Esophagus mucosa (tissue), 1 donor: ENCODE measurements at places on chromosomes 4 and X. TPM values are rescaled to one million over a fixed set of nuclear protein-coding genes. Genes with fewer than 3 reads are reported as not detected.
A peak's percentile ranks its signal among the peaks of the same experiment; 100 is the strongest.

S100P gene
- 1,144 TPM for total RNA-seq

- no peak for ATAC-seq
Measured at GRCh38 chr4:175810073-175810730, 1.9 kb downstream of the GPM6A start.

DNA sequence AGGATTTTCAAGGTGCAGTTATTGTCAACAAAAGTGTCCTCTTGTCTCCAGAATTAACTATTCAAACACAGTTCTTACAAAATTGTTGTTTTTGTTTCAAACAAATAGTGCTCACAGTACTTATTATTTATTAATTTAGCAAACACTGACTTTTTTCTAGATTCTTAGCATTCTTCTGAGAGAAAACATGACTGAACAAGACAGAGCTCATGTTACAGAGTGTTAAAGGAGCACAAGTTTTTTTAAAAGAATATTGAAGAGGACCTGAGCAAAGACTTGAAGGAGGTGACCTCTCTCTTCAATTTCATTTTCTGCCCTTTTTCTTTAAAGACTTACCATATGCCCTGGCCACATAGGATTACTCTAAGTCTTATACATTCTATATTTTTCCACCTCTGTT is 2220.3 kb upstream of the AGA start:
- no peak for ATAC-seq

- ATAC-seq: peak; percentile 97
Measured at GRCh38 chr4:172982151-172982590, 186.4 kb upstream of the GALNT7 start.

- no peak for ATAC-seq
Measured at GRCh38 chr4:48439988-48440387, 43.2 kb upstream of the SLC10A4 start.

NDNF gene
- 0.44 TPM for total RNA-seq

TDO2 gene
- 0.40 TPM for total RNA-seq

GRCh38 chr4:24226023-24226422 is 336.2 kb upstream of the PPARGC1A start:
- no peak for ATAC-seq

DNA sequence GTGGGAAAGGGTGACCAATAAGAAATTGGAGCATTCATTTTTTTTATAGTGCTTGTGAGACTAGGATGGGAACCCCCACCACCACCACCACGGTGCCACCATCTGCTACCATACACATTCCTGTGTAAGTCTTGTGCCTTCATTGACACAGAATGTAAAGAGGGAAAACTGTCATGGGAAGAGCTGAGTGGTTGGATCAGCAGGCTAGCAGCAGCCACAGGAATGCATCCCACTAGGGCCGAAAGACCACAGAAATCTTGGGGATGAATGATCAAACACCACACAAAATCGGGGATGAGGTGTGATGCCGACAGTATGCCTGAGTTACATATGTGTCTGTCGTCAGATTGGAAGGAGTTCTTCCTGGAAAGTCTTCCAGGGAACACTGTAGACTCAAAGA is 69.2 kb downstream of the SRPX start:
- no peak for ATAC-seq

CT45A5 gene
- total RNA-seq: not detected

HAND2 gene
- 0.08 TPM for total RNA-seq

DMP1 gene
- total RNA-seq: not detected

DNA sequence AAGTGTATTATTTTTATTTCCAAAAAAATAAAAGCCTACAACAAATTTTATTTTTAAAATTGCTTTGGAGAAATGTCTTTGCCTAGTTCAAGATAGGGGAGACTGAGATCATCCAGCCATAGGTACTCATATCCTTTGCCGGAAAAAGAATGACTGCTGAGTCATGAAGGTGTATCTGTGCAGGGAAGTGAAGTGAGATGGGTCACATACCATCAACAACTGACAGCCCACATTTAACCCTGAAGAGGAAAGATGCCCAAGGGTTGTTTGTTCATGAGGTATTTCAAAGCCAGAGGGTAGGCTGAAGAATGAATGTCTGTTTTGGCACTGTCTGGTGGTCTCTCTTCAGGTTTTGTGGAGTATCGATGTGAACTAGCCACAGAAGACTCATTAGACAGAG is 106.7 kb upstream of the TTC29 start:
- no peak for ATAC-seq

ABCE1 gene
- 49.3 TPM for total RNA-seq

GRCh38 chrX:14038375-14039085 is 8.8 kb upstream of the GEMIN8 start:
- no peak for ATAC-seq

DNA sequence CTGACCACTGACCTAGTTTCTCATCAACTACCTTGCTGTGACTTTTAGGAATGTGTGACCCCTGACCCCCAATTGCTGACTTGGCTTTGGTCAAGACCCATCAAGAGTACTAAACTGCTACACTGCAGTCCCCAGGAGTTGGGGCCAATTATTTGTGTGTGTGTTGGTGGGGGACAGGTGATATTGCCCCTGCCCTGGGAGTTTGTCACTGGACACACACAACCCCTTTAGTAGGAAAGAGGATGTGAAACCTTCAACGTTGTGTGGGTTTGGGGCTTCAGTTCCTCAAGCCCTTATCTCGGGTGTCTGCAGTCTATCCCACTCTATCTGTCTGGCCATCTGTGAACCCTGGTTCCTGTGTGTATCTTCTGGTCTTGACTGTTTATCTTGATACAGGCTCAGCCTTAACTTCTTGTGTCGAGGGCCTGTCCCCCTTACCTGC is 6.5 kb downstream of the SASH3 start:
- peak; percentile 12 for ATAC-seq

DNA sequence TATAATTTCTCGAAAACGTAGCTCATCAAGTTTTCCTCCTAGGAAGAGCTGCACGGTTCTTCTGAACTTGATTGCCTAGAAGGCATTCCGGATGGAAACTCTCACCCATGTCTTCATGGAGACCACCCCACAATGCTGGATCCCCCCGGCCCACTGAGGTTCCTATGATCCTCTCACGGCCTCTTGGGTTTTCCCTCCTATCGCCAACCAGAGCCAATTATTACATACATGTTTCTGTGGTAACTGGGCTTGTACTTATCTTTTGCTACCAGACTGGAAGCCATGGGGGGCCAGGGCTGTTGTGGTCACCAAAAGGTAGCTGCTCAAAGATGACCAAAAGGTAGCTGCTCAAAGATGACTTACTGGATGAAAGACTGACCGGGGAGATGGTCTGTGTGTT is 131.5 kb downstream of the AFAP1 start:
- ATAC-seq: no peak

OTC gene
- not detected for total RNA-seq

DNA sequence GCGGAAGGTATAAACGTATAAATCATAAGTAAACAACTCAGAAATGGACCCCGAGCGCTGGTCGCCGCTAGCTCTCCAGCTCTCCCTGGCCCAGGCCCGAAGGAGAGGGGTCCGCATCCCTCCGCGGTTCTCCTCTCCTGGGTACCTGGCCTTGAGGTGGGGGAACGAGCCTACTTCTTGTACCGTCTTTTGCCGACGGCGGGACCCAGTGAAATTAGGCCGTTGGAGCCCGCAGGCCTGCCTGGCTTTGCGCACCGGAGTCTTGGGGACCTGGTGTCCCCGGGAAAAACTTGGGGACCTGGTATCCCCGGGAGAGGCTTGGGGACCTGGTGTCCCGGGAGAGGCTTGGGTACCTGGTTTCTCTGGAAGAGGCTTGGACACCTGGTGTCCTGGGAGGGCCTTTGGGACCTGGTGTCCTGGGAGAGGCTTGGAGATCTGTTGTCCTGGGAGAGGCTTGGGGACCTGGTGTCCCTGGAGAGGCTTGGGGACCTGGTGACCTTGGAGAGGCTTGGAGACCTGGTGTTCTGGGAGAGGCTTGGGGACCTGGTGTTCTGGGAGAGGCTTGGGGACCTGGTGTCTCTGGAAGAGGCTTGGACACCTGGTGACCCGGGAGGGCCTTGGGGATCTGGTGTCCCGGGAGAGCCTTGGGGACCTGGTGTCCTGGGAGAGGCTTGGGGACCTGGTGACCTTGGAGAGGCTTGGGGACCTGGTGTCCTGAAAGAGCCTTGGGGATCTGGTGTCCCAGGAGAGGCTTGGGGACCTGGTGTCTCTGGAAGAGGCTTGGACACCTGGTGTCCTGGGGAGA is 12.0 kb downstream of the SHOX start:
- ATAC-seq: no peak

- no peak for ATAC-seq
Measured at GRCh38 chr4:150579551-150580234, 2.3 kb upstream of the MAB21L2 start.

DNA sequence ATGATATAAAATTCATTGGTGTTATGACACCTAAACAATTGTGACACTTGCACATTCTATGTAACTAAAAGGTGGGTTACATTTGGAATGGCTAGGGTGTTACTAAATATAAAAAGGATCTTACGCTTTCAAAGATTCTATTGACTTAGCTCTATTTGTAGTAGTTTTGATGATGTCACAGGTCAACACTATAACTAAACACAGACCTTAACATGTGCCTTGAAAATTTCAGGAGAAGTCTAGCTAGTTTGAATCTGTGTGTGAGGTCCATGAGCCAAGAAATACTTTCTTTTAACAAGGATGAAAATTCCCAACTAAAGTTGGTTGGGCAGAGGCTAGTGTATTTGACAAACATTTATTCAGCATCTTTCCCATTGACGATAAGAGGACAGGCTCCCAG is 298.0 kb downstream of the GPAT3 start:
- ATAC-seq: no peak

TBX22 gene
- total RNA-seq: not detected

PYURF gene
- 43.6 TPM for total RNA-seq

DNA sequence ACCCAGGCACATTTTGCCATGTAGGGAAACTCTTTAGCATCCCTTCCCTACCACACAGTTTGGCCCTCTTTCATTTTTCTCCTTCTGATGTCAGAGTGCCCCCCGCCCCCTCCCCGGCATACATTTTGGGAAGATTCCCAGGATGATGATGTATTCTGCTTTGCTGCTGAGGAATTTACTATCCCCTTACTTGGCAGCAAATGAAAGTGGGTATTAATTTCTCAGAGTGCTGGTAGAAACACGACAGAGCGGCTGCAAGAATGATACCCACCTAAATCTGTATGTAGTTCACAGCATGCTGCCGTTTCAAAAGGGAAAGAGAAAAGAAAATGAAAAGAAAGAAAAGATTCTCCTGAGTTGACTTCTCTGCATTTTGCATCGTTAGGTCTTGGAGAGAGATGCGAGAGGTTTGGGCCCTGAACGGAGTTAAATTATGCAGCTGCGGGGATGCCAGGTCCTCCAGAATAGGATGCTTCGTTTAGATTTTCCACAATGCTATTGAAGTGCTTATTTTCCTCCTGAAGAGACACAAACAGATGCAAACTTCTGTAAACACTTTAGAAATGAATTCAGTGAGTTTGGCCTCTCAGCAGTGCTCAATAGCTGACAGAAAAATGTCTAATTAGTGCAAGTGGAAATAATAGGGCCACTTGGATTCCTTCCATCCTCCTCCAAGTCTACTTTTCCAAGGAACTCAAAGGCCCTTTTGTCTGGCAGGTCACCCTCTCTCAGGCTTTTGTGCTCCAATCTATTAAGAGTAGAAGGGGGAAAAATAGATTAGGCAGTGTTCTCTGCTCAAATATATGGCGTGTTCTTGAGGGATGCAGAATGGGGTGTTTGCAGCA is 106.2 kb downstream of the ALPK1 start:
- ATAC-seq: no peak

NPNT gene
- total RNA-seq: 17.5 TPM
